ENCODE measurements at places on chromosomes 7 and 10. TPM values are rescaled to one million over a fixed set of nuclear protein-coding genes. Genes with fewer than 3 reads are reported as not detected.

The PPP1R17 gene
- 2.4 TPM for polyA plus RNA-seq

The HEPACAM2 gene
- not detected for polyA plus RNA-seq

The LRRC4 gene
- 1.9 TPM for polyA plus RNA-seq

The MMP21 gene
- polyA plus RNA-seq = 0.10 TPM

The ACTR1A gene
- polyA plus RNA-seq = 41.2 TPM

The TBXAS1 gene
- polyA plus RNA-seq = 0.89 TPM

The EN2 gene
- not detected for polyA plus RNA-seq

The TAS2R60 gene
- 0.37 TPM for polyA plus RNA-seq

The GPR37 gene
- 3.7 TPM for polyA plus RNA-seq

The SLC13A1 gene
- not detected for polyA plus RNA-seq

The NOD1 gene
- 3.3 TPM for polyA plus RNA-seq

The KIF11 gene
- polyA plus RNA-seq = 22.1 TPM

The NME8 gene
- 1.3 TPM for polyA plus RNA-seq

The PLEKHA8 gene
- 11.6 TPM for polyA plus RNA-seq

The NUDCD3 gene
- polyA plus RNA-seq = 35.0 TPM

The UNCX gene
- polyA plus RNA-seq = not detected

The PKD1L1 gene
- polyA plus RNA-seq = not detected

The TMEM184A gene
- polyA plus RNA-seq = 0.03 TPM

The GRB10 gene
- polyA plus RNA-seq = 35.0 TPM

The LIPK gene
- polyA plus RNA-seq = not detected

The PDE6C gene
- 0.06 TPM for polyA plus RNA-seq

The FBXO24 gene
- 0.82 TPM for polyA plus RNA-seq

The EPO gene
- 0.97 TPM for polyA plus RNA-seq

The ADRB1 gene
- polyA plus RNA-seq = 0.14 TPM

The CYP3A4 gene
- polyA plus RNA-seq = not detected

The LRIT1 gene
- not detected for polyA plus RNA-seq

The IDI2 gene
- polyA plus RNA-seq = not detected

The FAM25C gene
- not detected for polyA plus RNA-seq

The SPDYE2B gene
- not detected for polyA plus RNA-seq

The ZNF467 gene
- polyA plus RNA-seq = 0.30 TPM

The FFAR4 gene
- 0.06 TPM for polyA plus RNA-seq

The SPDYE2 gene
- polyA plus RNA-seq = 0.79 TPM

The VSTM4 gene
- 0.56 TPM for polyA plus RNA-seq

The CBX3 gene
- polyA plus RNA-seq = 236 TPM

The PCDH15 gene
- 0.45 TPM for polyA plus RNA-seq

The NRF1 gene
- polyA plus RNA-seq = 4.8 TPM

The EXOSC1 gene
- 127 TPM for polyA plus RNA-seq

The NACAD gene
- polyA plus RNA-seq = 4.9 TPM

The TMEM196 gene
- polyA plus RNA-seq = 0.57 TPM

The SLC18A2 gene
- polyA plus RNA-seq = 4.3 TPM

The ZNF853 gene
- 0.32 TPM for polyA plus RNA-seq

The PTPRZ1 gene
- polyA plus RNA-seq = 167 TPM

The SPDYE16 gene
- 1.1 TPM for polyA plus RNA-seq

The GNG11 gene
- 6.3 TPM for polyA plus RNA-seq
